ENCODE measurements at places on chromosomes 7 and 10.

GRCh38 chr10:11014671-11015445, 2.8 kb upstream of the CELF2 start:
- DNase-seq: no peak

GRCh38 chr7:151080067-151080521, 515 bp downstream of the FASTK start:
- no peak for DNase-seq

- DNase-seq: no peak
These were observed 18.8 kb downstream of the IMPDH1 start for GRCh38 chr7:128390871-128391565.

DNA sequence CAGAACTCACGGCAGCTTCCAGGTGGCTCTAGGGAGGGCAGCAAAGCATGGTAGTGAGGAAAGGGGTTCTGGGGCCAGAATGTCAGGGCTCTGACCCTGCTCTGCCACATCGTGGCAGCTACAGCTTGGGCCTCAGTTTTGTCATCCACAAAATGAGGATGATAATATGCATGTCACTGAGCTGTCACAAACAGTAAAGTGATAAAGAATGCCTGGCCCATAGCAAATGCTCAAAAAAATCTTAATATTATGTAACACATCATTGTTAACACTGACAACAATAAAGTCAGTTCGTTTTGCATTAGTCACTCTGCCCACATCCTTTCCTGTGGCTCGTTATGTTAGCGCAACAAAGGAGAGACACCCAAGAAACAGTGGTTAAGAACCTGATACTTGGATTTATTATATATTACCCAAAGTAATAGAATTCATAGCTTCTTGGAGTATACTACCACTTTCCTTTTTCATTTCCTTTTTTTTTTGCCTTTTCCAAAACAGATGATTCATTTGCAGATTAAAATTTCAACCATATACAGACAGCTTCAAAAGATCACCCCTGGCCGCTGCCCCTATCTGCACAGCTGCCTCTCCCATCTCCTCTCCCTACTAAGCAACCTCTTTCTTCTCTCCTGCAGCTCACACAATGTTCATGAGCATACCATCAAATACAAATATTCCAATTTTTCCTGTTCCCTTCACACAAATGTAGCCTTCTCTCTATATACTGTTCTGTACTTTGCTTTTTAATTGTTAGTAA, 45.5 kb upstream of the DDC start:
- DNase-seq: no peak

- no peak for DNase-seq
These were observed 7.3 kb downstream of the SRRT start for GRCh38 chr7:100882201-100882600.

DNA sequence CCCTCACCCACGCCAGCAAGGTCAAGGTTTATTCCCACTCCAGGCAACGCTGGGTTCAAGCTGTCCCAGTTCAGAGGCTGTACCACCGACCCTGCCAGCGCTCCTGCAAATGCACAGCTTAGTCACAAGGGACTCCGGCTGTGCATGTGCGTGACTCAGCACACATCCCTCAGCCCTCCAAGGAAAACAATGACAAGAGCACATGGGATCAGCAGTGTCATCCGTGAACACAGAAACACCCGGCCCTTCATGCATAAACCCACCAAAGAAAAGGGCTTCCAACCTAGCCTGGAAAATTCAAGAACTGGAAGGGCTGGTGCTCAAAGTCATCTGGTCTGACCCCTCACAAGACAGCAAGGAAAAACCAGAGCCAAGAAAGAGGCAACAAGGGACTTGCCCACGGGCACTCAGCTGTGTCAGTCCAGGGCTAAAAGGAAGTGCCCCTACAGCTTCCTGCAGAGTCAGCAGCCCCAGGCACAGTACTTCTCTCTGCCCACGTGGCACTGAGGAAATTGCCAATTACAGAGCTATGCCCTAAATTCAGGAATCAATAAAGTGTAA, 106.1 kb downstream of the KCNMA1 start:
- DNase-seq: no peak

DNA sequence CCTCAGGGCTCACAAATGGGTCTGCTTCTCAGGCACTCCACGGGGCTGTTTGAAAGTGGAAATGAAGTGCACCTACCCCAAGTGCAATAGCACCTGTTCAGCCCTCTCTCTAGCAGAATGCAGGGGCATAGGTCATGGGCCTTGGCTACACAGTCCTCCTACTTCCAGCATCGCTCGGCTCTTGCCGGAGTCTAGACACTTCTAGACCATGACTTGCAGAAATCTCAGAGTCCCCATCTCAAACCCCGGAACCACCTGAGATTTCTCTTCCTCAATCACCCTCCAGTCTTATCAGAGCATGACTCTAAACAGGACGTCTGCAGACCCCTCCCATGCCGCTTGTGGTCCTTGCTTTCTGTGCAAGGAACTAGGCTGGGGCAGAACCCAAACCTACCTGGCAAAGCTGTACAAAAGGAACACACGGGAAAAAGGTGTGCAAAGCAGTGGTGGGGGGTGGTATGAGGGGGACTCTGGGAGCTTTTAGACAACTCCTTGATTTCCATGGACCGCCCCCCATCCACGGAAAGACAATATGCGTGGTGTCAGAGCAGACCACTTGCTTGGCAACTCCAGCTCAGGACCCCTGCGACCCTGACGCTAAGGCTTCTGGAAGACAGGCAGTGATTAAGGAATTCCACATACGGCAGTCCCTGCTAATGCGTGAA, 13.8 kb downstream of the TMEM273 start:
- DNase-seq: no peak

DNA sequence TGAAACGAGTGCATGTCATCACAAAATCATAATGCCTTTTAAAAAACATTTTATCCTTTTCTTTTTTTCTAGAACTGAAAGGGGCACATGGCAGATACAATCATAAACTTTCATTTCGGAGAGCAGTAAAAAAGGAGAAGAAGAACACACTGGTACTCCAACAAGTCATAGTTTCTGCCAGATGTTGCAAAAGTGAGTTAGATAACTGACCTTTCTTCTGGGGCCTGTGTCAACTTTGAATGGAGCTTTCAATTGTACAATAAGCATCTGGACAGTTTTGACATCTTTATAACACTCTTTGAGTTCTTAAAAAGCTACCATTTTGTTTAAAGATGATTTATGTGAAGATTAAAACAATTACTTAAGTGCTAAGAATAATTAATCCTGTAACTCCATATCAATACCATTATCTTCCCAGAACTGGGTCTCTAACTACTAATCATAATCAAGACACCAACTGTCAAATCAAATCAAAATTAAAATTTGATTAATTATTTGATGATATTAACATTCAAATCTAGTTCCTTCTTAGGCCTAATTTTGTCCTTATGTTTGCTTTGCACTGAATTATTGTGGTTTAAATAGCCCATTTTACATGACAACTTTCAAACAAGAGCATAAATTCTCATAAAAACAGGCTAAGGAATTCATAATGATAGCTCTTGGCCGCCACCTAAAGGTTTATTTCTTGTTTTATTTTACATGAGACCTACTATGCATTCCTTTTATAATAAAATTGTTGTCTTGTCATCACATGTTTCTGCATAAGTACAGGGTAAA, 19.5 kb upstream of the ITGB8 start:
- DNase-seq: no peak

DNA sequence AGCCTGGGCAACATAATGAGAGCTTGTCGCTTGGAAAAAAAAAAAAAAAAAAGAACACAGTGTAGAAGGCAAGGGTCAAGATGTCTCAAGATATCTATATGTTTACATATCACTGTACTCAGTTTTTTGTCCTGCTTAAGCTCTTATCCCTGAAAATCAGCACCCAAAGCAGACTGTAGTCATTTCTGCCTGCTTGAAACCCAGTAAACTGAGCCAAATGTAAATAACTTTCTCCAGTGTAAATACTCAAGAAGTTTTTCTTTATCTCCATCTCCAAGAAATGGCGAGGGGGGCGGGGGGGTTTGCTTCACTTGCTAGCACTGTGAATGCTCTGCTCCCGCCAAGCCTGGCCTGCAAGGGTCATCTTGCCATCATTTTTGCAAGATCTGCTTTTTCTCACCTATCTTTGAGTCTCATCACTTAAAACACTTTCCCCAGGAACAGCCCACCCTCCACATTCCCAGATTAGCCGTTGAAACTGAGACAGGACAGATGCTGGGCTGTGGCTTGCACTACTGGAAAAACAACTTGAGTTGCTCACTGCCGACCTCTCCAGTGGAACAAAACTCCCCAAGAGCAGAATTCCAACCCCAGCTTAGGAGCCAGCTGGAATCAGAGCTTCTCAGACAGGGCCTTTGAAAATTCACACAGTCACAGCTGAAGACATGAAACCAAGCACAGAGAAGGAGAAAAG, 54.6 kb downstream of the AFAP1L2 start:
- no peak for DNase-seq

DNA sequence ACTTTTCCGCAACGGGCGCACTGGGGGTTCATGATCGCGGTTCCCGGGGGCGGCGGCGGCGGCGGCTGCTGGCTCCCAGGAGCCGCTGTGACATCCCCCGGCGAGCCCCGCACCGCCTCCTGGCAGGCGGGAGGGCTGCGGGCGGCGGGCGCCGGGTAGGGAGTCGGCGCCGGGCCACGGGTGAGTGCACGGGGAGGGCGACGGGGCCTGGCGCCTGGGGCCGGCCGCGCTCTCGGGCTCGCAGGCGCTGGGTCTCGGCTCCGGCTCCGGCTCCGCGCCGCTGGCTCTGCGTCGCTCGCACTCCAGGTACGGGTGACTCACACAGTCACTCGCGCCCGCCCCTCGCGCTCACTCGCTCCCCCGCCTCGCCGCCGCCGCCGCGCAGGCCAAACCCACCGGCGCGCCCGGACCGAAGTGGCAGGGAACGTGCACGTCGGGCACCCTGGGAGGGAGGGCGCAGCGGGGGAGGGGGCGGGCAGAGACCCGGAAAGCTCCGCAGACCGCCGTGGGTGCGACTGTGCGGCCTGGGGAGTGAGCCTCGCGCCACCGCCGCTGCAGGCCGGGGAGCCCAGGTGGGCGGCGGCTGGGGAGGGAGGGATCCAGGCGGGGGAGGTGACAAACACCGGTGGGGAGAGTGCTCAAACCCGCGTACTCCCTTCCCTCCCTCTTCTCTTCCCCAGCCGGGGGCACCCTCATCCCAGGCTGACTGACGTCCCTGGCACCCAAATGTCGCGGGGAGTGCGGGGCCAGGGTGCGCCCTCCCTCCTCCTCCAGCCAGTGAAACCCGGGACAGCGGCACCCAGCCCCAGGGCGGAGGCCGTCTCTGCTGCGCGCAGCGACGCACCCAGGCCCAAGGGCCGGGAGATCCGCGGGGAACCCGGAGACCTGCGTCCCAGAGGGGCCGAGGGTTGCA, 276.9 kb upstream of the NEBL start:
- no peak for DNase-seq

GRCh38 chr7:43761938-43762692, 3.6 kb downstream of the BLVRA start:
- DNase-seq: no peak

DNA sequence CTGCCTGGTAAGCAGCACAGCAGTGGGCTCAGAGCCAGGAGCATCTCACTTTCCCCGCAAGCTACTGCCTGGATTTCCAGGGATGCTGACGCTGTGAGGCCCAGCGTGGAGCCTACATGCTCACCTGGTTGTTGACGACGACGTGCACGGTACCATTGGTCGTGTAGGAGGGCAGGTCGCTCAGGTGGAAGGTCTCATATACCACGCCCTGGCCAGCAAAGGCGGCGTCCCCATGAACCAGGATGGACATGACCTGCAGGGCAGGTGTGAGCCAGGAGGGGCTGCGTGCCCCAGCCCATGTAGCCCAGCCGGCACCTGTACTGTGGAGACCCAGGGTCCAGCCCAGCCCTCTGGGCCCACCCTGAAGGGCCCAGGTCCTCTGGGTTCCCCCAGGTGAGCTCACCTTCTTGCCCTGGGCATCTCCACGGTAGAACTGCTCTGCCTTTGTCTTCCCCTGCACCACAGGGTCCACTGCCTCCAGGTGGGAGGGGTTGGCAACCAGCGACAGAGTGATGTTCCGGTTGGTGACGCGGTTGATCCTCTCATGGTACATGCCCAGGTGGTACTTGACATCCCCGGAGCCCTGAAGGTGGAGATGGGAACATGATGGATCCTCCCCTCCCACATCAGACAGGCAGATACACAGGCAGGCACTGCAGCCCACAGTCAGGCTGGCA, 15.4 kb downstream of the OGDHL start:
- no peak for DNase-seq

- no peak for DNase-seq
These were observed 307.3 kb downstream of the THSD7A start for GRCh38 chr7:11524476-11525397.

GRCh38 chr10:124155781-124156435, 62.5 kb upstream of the CHST15 start:
- DNase-seq: no peak

- no peak for DNase-seq
These were observed 66.5 kb upstream of the NRBF2 start for GRCh38 chr10:63066606-63067005.

DNA sequence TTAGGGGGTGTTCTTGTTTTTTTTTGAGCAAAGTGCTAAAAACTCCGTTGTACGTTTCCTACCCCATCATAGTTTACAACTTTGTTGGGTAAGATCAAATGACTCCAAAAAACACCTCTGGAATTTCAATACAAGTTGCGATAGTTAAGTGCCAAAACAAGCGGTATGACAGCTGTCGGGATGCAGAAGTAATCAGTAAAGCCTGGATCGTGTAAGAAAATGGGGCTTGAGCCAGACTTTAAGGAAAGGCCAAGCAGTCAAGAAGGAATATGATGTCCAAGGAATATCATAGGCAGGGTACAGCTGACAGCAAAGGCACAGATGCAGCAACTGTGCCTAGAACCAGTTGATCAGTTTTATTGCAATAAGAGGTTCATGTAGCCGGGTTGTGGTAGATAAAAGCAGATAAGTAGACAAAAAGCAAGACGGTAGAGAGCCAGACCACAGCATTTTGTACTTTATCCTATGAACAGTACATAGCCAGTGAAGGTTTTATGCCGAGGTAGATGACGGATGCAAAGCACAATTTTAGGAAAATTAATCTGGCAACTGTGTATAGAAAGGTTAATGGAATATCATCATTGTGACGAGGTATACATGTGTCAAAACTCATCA, 45.5 kb downstream of the UBE2H start:
- no peak for DNase-seq

- DNase-seq: no peak
These were observed 104.5 kb downstream of the SMURF1 start for GRCh38 chr7:99039384-99039891.

GRCh38 chr10:29878492-29878891, 180.9 kb downstream of the JCAD start:
- DNase-seq: no peak

DNA sequence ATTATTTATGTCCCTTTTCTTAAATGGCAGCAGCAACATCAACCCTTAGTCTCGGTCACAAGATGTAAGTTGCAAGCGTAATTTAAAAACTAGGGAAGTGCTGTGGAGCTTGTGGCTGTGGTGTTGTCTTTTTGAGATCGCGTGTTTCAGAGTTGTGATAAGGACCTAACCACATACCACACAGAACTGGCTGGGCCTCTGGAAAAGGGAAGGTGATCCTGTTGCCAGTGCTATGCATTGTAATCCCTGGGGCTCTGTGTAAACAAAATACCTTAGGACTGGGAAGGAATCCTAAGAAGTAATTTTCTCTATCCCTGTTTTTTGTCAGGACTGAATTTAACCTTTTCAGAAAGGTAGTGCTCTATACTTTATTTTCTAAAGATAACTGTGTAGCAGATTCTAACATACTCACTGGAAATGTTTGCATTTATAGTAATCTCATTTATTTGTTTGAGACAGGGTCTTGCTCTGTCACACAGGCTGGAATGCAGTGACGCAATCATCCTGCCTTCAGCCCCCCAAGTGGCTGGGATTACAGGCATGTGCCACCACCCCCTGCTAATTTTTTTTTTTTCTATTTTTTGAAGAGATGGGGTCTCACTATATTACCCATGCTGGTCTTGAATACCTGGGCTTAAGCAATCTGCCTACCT, 60.4 kb downstream of the INPP5F start:
- DNase-seq: no peak

- DNase-seq: no peak
These were observed 266.6 kb downstream of the DNAJB9 start for GRCh38 chr7:108836256-108836655.
